Hair follicular keratinocyte (primary cell): ENCODE measurements at places on chromosomes 12 and 14. TPM values are rescaled to one million over a fixed set of nuclear protein-coding genes. Genes with fewer than 3 reads are reported as not detected.

PTGDR gene
- not detected in 2 replicates for total RNA-seq

ADAMTS20 gene
- total RNA-seq = not detected in 2 replicates

KCNMB4 gene
- total RNA-seq = 0.19 and 0.31 TPM in 2 replicates

ARHGEF40 gene
- total RNA-seq = 6.4 and 13.7 TPM in 2 replicates

ACOT4 gene
- 1.3 and 1.6 TPM in 2 replicates for total RNA-seq

PLBD1 gene
- total RNA-seq = under 0.01 and 1.1 TPM in 2 replicates

KRT6A gene
- total RNA-seq = 3,851 and 5,054 TPM in 2 replicates

PLA2G1B gene
- not detected in 2 replicates for total RNA-seq
